PC-9 (cell line): ENCODE measurements at places on chromosomes 11 and 22. TPM values are rescaled to one million over a fixed set of nuclear protein-coding genes. Genes with fewer than 3 reads are reported as not detected.
A peak's percentile ranks its signal among the peaks of the same experiment; 100 is the strongest.

Gene GLYAT
- not detected in 2 replicates for total RNA-seq

DNA sequence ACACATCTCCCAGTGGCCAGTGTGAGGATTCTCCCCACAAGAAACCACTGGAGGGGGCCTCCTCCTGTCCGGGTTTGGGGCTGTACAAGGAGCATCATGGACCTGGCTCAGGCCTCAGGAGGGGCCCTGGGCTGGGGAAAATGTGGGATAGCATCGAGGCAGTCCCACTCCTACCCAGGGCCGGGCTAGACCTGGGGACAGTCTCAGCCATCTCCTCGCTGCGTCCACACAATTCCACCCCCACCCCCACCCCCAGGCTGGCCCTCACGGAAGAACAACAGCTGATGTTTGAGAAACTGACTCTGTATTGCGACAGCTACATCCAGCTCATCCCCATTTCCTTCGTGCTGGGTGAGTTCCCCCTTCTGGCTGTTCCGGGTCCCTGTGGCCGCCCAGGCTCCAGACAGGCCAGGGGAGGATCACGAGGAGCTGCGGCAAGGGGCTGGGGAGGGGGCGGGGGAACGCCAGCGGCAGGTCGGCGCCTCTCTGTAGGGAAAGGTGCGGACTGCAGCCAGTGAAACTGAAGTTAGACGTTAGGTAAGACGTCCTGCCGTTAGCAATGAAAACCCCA lies 4.8 kb downstream of the BEST1 start:
- peak; percentile 55 for DNase-seq

DNA sequence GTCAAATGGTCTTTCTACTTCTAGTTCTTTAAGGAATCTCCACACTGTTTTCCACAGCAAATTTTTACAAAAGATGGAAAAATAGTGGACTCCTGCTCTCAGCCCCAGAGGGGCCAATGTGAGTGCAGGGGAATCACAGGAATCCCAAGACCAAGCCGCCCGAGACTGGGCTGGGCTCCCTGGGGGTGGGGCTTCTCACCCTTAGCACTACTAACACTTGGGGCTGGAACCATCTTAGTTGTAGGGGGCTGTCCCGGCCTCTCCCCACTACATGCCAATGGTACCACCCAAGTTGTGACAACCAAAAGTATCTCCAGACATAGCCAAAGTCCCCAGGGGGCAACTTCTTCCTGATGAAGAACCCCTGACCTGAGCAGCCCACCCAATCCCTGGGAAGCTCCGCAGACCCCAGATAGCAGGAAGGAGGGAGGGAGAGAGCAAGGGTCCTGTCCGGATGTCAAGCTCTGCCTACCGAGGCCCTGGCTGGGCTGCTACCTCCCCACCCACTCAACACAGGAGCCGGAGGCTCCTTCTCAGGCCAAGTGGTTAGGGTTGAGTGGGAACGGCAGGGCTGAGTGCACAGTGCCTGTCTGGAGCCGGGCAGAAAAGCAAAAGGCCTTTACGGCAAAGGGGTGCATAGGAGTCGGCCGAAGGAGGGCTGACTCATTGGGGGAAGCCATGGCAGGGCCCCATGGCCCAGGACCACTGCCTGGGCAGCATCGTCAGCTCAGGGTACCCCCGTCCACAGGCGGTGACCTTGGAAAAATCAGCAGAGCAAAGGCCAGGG lies 122.5 kb upstream of the FGF3 start:
- DNase-seq, result no peak

DNA sequence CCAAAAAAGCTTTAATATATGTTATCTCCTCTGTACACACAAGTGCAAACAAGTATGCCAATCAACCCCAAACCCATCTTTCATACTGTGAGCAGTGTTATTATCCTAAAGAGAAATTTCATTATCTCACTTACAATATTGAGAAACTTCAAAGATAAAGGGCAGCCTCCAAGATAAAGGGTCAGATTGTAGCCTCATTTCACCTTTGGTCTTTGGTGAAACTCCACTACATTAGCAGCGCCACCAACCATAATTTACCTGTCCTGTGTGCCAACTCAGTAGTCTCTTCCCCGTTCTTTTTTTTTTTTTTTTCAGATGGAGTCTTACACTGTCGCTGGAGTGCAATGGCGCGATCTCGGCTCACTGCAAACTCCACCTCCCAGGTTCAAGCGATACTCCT lies 9.4 kb downstream of the SYTL2 start:
- no peak for DNase-seq

DNA sequence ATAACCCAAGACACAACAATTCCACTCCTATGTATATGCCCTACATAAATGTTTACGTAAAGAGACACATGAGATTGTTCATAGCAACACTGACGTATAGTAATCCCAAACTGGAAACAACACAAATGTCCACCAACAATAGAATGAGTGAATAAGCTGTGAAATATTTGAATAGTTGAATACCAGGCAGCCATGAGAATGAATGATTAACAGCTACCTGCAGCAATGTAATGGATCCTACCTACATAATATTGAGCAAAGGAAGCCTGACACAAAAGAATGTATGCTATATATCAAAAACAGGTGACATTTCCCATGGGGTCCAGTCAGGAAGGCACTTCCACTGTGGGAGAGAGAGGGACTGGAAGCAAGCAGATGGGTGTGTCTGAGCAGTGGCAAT lies 92.8 kb upstream of the LINC01488 start:
- no peak for DNase-seq

DNA sequence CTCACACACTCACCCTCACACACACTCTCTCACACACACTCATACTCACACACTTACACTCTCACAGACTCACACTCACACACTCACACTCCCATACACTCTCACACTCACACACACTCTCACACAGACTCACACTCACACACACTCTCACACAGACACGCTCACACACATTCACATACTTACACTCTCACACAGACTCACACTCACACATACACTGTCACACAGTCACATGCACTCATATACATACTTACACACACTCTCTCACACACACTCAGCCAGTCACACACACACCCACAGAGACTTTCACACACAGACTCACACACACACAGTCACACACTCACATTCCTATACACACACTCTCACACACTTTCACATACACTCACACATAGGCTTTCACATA lies 1478.8 kb downstream of the BRD1 start:
- DNase-seq, result no peak

DNA sequence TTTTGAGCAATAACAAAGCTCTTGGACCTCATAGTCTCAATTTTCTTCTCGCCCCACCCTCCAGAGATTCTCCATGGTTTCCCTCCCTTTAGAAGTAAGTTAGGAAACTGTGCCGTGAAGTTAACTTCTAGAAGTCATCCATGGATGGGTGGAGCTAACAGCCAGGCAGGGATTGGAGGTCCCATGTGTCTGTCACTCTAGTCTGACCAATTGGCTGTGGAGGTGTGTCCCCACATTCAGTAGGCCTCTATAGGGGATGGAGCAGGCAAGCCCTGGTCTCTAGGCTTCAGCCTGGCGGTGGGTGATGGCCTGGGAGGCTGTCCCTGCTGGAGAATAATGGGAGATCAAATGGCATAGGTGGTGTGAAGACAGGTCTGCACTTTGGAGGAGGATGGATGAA lies 50.7 kb downstream of the TP53I11 start:
- DNase-seq, result no peak

Gene API5
- total RNA-seq, result 90.0 and 115 TPM in 2 replicates

- no peak for DNase-seq
These were observed 5.3 kb downstream of the CD248 start for GRCh38 chr11:66311470-66311964.

- DNase-seq, result no peak
These were observed 116.2 kb downstream of the NCAM1 start for GRCh38 chr11:113077379-113077778.
